ENCODE measurements at places on chromosomes 12 and 14.
A peak's percentile ranks its signal among the peaks of the same experiment; 100 is the strongest.

DNA sequence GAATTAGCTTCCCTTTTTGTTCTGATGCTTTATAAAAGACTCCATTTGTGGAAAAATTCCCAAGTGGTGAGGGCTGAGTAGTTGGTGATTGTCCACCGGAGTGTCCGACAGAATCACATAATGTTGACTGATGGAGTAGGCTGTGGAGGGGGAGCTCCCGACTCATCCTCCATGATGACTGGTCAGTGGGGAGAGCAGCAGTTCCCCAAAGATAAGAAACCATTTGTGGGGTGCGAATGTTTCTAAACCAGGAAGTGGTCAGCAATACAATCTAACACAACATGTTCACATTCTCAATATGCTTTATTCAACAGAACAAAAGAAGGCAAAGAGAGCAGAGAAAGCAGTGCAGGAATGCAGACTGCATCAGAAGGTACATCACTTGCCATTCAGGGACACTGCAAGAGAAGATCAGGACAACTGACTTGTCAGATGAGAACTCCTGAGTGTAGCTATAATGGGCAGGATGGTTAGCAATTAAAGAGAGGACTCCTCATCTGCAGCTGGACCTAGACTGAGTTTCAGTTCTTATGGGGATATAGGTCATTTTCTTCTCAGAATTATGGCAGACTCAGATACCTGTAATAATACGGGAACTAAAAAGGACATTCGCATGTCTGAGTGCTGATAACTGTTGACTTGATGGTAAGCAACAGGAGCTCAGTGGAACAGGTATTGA is 5.4 kb downstream of the KRT6B start:
- DNase-seq: no peak

DNA sequence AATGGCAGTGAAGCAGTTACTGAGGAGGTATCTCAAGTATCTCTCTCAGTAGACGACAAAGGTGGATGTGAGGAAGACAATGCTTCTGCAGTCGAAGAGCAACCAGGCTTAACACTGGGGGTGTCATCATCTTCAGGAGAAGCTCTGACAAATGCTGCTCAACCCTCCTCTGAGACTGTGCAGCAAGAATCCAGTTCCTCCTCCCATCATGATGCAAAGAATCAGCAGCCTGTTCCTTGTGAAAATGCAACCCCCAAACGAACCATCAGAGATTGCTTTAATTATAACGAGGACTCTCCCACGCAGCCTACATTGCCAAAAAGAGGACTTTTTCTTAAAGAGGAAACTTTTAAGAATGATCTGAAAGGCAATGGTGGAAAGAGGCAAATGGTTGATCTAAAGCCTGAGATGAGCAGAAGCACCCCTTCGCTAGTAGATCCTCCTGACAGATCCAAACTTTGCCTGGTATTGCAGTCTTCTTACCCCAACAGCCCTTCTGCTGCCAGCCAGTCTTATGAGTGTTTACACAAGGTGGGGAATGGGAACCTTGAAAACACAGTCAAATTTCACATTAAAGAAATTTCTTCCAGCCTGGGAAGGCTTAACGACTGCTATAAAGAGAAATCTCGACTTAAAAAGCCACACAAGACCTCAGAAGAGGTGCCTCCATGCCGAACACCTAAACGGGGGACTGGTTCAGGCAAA is 216.6 kb downstream of the AKAP6 start:
- no peak for DNase-seq

GRCh38 chr14:64303471-64303917 is 9.3 kb upstream of the ESR2 start:
- no peak for DNase-seq

DNA sequence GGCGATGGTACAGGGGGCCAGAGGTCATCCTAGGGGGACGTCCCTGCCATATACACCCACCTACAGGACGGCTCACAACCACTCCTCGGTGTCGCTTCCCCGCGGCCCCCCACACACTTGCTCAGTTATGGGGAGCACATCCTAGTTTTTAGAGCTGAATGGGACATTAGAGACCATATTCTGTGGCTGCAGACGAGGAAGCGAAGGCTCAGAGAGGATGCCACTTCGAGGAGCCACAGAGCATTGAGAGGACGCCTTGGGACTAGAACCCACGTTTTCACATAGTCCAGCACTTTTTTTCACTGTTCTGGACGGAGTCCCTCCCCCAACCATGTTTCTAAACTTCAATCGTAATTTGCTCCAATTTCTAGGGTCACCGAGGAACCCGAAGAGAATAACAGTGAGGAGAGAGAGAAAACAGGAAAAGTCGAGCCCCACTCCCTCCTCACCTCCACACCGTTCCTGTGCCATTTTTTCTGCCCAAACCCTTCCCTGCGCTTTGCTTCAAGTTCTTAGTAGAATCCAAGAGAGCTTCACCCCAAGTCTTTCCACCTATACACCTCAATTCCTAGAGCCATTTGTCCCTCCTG is 641 bp upstream of the ASCL1 start:
- DNase-seq: no peak

GRCh38 chr12:31906557-31907301 is 52.5 kb upstream of the RESF1 start:
- no peak for DNase-seq

GRCh38 chr14:64060199-64060545 is 207.4 kb downstream of the SYNE2 start:
- DNase-seq: no peak

DNA sequence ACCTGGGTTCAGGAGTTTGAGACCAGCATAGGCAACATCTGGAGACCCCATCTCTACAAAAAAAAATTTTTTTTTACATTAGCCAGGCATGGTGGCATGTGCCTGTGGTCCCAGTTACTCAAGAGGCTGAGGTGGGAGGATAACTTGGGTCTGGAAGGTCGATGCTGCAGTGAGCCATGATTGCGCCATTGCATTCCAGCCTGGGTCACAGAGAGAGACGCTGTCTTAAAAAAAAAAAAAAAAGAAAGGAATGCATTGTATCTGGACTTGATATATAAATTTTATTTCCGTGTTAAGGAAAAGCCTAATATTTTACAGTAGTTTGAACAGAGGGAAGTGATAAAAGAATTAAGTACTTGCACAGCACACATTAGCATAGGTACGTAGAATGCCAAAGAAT is 97.2 kb downstream of the ZC3H14 start:
- DNase-seq: no peak

GRCh38 chr12:102376781-102377180 is 103.6 kb downstream of the IGF1 start:
- DNase-seq: no peak

- no peak for DNase-seq
These were observed 17.3 kb upstream of the PPFIBP1 start for GRCh38 chr12:27506645-27507189.

GRCh38 chr14:88322504-88323085 is 474 bp downstream of the KCNK10 start:
- no peak for DNase-seq

DNA sequence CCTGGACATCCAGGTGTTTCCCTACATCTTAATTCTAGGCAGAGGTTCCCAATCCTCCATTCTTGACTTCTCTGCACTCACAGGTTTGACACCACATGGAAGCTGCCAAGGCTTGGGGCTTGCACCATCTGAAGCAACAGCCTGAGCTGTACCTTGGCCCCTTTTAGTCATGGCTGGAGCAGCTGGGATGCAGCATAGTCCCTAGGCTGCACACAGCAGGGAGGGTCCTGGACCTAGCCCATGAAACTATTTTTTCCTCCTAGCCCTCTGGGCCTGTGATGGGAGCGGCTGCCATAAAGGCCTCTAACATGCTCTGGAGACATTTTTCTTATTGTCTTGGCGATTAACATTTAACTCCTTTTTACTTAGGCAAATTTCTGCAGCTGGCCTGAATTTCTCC is 417.2 kb upstream of the FLRT2 start:
- no peak for DNase-seq

GRCh38 chr12:13347241-13348043 is 150.9 kb downstream of the EMP1 start:
- peak; percentile 71 for DNase-seq

DNA sequence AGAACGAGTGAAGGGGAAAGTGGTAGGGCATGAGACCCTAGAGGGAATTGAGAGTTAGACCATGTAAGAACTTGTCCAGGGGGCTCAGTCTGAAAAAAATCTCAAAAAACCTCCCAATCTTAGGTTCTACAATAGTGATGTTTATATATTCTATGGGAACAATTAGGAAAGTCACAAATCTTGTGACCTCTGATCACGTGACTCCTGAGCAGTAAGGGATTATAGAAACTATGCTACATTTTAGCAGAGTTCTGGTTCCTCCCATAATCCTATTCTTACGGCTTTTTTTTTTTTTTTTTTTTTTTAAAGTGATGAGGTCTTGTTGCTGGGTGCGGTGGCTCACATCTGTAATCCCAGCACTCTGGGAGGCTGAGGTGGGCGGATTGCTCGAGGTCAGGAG is 5.8 kb downstream of the ADCK1 start:
- DNase-seq: no peak

DNA sequence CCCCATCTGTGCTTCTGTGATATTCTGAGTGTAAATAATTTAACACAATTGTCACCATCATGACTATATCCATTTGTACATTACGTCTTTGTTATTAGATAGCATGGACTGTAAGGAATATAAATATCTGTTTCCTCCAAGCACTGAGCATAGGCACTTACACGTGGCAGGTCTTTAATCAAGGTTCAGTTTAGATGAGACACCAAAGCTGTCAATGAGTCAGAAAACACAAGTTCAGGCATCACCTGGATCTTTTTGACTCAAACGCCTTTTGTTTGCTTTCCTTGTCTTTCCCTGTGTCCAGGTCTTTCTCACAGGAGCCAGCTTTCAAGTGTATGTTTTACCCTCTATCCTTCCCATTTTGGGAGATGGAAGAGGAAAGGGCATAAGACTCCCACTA is 163.2 kb upstream of the CCDC198 start:
- DNase-seq: no peak

DNA sequence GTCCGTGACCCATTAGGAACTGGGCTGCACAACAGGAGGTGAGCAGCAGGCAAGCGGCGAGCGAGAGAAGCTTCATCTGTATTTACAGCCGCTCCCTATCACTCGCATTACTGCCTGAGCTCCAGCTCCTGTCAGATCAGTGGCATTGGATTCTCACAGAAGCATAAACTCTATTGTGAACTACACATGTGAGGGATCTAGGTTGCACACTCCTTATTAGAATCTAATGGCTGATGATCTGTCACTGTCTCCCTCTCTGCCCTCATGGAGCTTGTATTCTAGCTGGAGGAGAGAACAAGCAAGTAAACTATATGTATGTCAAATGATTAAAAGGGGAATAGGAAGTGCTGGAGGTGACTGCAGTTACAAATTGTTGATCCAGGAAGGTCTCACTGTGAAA is 479.1 kb downstream of the EGLN3 start:
- DNase-seq: no peak

DNA sequence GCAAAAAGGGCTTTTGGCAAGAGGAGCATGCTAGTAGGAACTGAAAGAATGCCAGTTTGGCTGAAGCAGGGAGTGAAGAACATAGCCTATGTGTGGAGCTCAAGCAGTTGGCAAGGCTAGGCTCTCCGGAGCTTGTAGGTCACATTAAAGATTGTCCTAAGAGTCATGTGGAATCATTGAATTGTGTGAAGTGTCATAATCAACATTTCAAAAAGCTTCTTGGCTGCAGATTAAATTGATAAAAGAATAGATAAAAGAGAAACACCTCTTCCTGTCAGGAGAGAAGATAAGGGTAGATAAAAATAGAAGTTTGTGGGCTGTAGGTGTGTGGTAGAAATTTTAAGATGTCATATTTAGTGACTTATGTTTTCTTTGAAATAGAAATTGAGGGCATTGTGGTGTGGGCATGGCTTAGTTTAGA is 36.1 kb downstream of the CPSF6 start:
- DNase-seq: no peak

GRCh38 chr14:94770815-94771157 is 873 bp upstream of the GSC start:
- no peak for DNase-seq

GRCh38 chr12:49294086-49294803 is 702 bp upstream of the PRPH start:
- no peak for DNase-seq

GRCh38 chr12:20212658-20213555 is 155.4 kb upstream of the PDE3A start:
- no peak for DNase-seq

DNA sequence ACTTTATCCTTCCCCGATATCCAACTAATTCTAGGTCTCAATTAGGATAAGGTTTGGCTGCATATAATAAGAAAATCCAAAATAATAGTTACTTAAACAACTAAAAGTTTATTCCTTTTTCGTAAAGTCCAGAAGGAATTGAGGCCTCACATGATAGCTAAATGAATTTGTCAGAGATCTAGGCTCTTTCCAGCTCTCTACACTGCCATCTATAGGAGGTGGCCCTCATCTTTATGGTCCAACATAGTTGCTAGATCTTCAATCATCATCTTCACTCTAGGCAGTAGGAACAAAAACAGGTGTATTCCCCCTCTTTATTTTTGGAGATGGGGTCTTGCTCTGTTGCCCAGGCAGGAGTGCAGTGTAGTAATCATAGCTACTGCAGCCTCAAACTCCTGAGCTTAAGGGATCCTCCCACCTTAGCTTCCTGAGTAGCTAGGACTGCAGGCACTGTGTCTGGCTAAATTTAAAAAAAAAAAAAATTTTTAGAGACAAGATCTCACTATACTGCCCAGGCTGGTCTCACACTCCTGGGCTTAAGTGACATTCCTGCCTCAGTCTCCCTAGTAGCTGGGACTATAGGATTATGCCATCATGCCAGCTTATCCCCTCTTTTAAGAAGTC is 46.5 kb upstream of the SAV1 start:
- no peak for DNase-seq

DNA sequence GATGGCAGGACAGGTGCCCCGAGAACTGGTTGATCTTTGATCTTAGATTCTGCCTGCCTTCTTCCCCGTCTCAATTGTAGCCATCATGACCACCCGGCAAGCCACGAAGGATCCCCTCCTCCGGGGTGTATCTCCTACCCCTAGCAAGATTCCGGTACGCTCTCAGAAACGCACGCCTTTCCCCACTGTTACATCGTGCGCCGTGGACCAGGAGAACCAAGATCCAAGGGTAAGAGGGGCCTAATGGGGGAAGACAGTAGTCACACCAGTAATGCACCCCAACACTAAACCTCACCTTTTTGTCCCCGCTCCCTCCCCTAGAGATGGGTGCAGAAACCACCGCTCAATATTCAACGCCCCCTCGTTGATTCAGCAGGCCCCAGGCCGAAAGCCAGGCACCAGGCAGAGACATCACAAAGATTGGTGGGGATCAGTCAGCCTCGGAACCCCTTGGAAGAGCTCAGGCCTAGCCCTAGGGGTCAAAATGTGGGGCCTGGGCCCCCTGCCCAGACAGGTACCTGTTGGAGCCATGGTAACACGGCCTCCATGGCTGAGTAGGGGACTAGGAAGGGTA is 556 bp downstream of the TROAP start:
- DNase-seq: no peak

GRCh38 chr12:95131589-95132340 is 58.3 kb upstream of the NR2C1 start:
- no peak for DNase-seq

GRCh38 chr14:47678993-47679392 is 3.6 kb upstream of the MDGA2 start:
- no peak for DNase-seq

DNA sequence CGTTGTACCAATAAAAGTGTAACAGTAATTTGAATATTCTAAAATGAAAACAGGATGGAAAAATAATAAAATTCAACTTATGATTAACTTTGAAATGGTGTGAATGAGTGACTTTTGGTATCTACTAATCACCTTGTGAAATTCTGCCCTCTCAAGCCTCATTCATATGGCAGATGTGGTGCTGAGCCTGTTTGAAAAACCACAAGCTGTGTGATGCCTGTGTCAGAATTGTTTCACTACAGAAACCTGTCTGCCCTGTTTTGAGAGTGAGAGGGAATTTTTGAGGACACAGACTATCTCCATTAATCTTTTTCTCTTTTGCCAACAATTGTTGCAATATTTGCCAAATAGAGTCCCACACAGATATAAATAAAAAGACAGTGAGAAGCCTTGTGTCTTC is 3.9 kb upstream of the RNU6-7 start:
- DNase-seq: no peak

Measured in stimulated activated naive CD8-positive, alpha-beta T cell treated with anti-CD3 and anti-CD28 coated beads, Interleukin-15, Interleukin-2, amounts not matched to agents 100 U/mL and 50 U/mL, for 24 hours (primary cell).